ENCODE measurements at places on chromosomes 5 and 9. TPM values are rescaled to one million over a fixed set of nuclear protein-coding genes. Genes with fewer than 3 reads are reported as not detected.

Gene NUTM2F
- total RNA-seq, result not detected

DNA sequence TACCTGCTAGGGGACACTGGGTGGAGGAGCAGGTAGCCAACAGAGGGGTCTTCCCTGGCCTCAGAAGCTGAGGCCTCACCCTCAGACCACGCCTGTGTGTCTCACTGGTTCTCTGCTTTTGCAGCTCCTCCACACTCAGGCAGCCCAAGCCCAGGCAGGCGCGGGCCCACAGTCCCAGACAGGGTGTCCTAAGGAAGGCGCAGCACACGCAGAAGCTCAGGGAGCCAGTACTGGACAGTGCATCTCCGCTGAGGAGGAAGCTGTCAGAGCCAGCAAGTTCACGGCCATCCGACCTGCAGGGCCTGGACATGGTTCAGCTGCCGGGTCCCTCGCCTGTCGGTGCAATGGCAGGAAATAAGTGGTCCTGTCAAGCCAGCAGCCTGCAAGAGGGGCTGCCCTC lies 25.3 kb downstream of the CFAP90 start:
- no peak for DNase-seq
- no peak overlapping the region for H3K27ac ChIP-seq
- no peaks in the 10 kb centered on the region for H3K36me3 ChIP-seq
- no peaks in the 10 kb centered on the region for H3K4me1 ChIP-seq
- no peak overlapping the region for H3K4me3 ChIP-seq

Gene PCDHB14
- total RNA-seq, result 0.28 TPM

Gene PIP5K1B
- not detected for total RNA-seq

GRCh38 chr9:114430457-114430856 lies 42.7 kb upstream of the AKNA start:
- no peak for DNase-seq
- H3K4me1 ChIP-seq, result no peaks in the 10 kb centered on the region
- H3K4me3 ChIP-seq, result no peak overlapping the region
- no peaks in the 10 kb centered on the region for H3K36me3 ChIP-seq
- no peak overlapping the region for H3K27ac ChIP-seq

- no peak overlapping the region for H3K4me3 ChIP-seq
- no peaks in the 10 kb centered on the region for H3K27me3 ChIP-seq
- no peak overlapping the region for H3K27ac ChIP-seq
- H3K36me3 ChIP-seq, result peaks cover 8% of the 10 kb centered on the region
- no peaks in the 10 kb centered on the region for H3K4me1 ChIP-seq
Observed at GRCh38 chr5:616484-617039, 4.4 kb downstream of the CEP72 start.

DNA sequence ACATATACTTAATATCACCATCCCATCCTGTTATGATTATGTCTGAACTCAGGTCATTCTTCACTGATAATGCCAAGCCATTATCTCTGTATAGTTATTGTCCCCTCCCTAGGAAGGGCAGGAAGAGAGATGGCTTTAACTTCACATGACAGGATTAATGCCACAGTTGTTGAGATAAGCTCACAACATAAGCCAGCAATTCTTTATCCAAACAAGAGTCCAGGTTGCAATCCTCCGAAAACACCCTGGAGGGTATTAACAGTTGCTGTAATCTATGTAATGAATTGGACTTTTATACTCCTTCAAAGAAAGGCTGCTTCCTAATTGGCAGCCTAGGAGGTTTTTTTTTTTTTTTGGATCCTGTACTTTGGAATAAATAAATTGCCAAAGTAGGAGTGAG lies 779.4 kb downstream of the SEMA5A start:
- no peaks in the 10 kb centered on the region for H3K4me1 ChIP-seq
- no peak for DNase-seq
- H3K36me3 ChIP-seq, result no peaks in the 10 kb centered on the region
- H3K4me3 ChIP-seq, result no peak overlapping the region
- H3K27me3 ChIP-seq, result no peaks in the 10 kb centered on the region

DNA sequence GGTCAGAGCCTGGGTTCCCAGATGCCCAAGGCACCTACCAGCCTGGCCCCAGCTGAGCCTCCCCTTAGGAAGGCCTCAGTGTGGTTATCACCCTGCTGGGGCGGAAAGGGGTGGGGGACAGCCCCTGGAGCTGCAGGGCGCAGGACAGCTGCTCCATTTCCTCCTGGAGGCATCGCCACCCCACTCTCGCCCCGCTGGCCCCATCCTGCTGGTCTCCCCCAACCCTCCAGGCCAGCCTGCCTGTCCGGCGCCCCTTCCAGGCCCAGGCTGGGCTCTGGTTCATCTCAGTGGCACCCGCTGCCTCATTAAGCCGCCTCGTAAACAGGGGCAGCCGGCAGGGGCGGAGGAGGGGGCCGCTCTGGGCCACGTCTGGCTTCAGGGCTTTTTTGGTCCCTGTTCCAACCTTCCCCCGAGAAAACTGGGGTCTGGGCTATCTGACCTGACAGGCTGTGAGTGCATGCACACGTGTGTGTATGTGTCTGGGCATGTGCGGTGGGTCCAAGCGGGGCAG lies 30.8 kb upstream of the ENHO start:
- H3K4me1 ChIP-seq, result no peaks in the 10 kb centered on the region
- peaks cover 59% of the 10 kb centered on the region for H3K27me3 ChIP-seq
- no peak overlapping the region for H3K4me3 ChIP-seq
- H3K27ac ChIP-seq, result no peak overlapping the region
- no peak for DNase-seq

GRCh38 chr9:68551191-68551590 lies 10.5 kb upstream of the TMEM252 start:
- no peaks in the 10 kb centered on the region for H3K4me1 ChIP-seq
- no peak overlapping the region for H3K4me3 ChIP-seq
- no peak overlapping the region for H3K27ac ChIP-seq
- no peak for DNase-seq
- no peaks in the 10 kb centered on the region for H3K36me3 ChIP-seq

Gene PTPDC1
- total RNA-seq, result 6.1 TPM

- H3K4me1 ChIP-seq, result no peaks in the 10 kb centered on the region
- no peaks in the 10 kb centered on the region for H3K27me3 ChIP-seq
- peaks cover 13% of the 10 kb centered on the region for H3K36me3 ChIP-seq
- peak; percentile 67 for DNase-seq
- no peak overlapping the region for H3K4me3 ChIP-seq
Observed at GRCh38 chr9:122261469-122261881, 3.2 kb downstream of the RBM18 start.

GRCh38 chr9:127318651-127319167 lies 54.1 kb downstream of the GARNL3 start:
- no peaks in the 10 kb centered on the region for H3K27me3 ChIP-seq
- no peak overlapping the region for H3K27ac ChIP-seq
- no peak overlapping the region for H3K4me3 ChIP-seq
- H3K36me3 ChIP-seq, result no peaks in the 10 kb centered on the region
- DNase-seq, result peak; percentile 76
- H3K4me1 ChIP-seq, result peaks cover 2% of the 10 kb centered on the region

DNA sequence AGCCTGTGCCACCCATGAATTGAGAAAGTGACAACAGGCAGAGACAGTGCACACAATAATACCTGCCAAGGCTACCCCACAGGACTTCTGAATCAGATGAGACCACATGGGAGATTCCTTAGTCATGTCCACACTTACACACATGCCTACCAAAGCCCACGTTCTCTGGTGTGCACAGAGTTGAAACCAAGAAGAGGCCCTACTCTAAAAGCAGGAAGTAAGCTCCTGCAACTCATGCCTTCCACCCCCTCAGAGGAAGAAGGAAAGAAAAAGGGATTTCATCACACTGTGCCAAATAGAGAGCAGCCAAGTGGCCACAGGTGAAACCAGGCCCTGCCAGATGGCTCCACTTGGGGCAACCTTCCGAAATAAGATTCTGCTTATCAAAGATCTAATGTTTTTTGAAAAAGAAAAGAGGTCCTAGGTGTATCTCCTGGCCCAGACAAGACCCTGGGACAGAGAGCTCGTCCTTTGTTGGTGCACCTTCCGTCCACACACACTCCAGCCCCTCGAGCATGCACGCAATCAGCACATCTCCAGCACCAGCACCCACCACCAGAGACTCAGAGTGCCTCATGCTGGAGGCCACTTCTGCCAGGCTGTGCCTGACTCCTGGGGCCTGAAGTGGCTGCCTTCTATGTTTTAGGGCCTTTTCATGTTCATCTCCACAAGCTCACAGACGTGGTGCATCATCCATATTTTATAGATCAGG lies 114.6 kb upstream of the SPOCK1 start:
- peak; percentile 23 for DNase-seq
- no peak overlapping the region for H3K4me3 ChIP-seq
- H3K27me3 ChIP-seq, result no peaks in the 10 kb centered on the region
- H3K4me1 ChIP-seq, result no peaks in the 10 kb centered on the region
- no peaks in the 10 kb centered on the region for H3K36me3 ChIP-seq
